ENCODE measurements at places on chromosomes 12 and 14.

- DNase-seq, result no peak
Measured at GRCh38 chr12:127903146-127903545, 363.8 kb upstream of the TMEM132C start.

DNA sequence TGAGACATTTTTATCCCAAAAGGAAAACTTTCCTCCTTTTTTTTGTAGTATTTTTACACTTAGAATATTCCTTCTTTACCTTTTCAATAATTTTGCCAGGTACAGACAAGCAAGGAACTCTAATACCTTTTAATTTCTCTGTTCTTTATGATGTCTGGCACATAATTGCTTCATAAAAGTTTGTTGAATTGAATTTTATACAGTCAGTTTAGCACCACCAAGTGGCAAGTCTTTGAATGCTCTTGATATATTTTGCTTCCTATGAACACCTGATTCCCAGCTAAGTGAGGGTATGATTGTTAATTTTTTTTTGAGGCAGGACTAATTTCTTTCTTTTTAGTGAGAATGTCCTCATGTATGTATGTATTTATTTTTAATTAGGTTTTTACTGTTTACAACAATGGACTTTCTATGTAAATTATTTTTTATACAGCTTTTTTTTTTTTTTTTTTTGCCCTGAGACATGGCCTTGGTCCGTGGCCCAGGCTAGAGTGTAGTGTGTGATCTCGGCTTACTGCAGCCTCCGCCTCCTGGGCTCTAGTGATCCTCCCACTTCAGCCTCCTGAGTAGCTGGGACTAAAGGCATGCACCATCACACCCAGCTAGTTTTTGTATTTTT, 6.9 kb downstream of the TBC1D15 start:
- DNase-seq, result no peak

DNA sequence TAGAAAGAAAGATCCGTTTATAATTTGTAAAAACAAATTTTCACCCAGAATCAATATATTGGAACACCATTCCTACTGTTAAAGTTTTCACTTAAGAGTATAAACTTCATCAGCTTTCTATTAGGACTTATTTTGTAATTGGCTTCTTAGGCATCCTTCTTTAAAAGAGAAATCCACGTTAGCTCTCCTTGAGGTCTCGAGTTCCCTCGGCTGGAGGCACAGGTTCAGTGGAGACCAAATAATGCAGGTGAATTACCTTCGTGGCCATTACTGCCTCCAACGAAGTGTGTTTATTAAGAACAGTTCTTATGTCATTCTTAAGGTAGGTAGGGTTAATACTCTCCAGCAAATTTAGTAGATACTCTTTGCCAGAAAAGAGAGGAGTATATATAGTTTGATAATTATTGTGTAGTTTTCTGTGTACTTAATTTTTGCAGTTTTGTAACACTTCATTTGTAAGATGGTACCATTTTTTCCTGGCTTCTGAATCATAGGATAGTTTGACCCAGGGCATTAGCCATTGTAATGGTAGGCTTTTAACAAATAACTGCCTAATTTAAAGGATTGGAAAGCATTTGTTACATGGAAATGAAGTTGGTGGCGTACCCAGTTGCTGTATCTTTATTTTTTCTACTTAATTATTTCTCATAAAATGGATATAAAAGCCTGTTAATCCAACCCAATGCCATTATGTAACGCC, 2.2 kb downstream of the CALM1 start:
- no peak for DNase-seq

- DNase-seq, result no peak
Measured at GRCh38 chr14:53915364-53916014, 41.1 kb downstream of the BMP4 start.

- no peak for DNase-seq
Measured at GRCh38 chr14:58547649-58548048, 90.1 kb upstream of the DACT1 start.

DNA sequence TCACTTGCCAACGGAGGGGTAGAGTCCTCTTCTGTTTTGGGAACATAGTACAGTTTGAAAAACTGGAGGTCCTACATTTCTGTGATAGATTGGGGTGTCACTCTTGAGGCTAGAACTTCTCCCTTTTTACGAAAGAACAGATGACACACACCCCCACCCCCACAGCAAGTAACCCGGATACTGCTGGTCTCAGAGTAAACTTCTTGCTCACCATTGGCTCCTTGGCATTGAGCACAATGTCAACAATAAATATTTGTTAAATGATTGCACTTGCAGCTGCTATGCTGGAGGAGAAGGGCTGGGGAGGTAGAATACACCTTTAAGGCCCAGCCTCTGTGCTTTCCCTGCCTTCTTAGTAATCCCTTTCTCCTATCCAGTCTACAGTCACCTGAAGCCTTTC, 149.8 kb downstream of the TGFB3 start:
- no peak for DNase-seq

DNA sequence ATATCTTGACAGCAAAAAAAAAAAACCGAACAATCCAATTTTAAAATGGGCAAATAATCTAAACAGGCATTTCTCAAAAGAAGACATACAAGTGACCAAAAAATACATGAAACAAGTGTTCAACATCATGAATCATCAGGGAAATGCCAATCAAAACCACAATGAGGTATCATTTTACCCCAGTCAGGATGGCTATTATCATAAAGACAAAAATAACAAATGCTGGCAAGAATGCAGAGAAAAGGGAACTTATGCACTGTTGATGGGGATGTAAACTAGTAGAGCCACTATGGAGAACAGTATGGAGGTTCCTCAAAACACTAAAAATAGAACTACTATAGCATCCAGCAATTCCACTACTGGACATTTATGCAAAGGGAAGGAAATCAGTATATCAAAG, 448.2 kb downstream of the RGS6 start:
- no peak for DNase-seq

DNA sequence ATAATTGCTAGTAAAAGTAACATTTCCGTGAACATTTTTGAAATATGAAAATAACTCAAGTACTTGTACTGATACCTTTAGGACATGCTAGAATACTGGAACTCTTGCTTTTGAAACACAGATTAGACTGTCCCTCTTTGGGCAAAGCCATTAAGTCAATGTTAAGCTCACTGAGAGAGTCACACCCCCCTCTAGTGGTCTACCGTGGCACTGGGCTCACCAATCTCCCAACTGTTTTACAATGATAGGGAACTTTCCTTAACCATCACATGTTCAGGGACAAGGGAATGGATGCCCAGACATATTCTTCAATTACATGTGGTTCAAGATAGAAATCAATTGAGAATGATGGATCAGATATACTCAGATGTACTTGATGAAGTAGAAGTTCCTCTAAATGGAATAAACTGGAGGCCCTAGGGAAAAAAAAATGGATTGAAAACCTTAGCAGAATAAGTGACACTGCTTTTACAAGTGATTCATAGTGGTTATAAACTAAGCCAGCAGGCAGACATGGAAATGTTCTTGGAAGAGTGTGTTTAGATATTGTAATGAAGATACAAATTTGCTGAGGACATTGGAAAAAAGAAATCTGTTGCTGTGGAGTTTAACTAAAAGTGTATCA, 17.8 kb downstream of the NANOG start:
- peak; percentile 38 for DNase-seq

- DNase-seq, result no peak
Measured at GRCh38 chr12:53983568-53983949, 1.4 kb upstream of the HOXC10 start.

- no peak for DNase-seq
Measured at GRCh38 chr12:33988913-33989312, 33.4 kb upstream of the ALG10 start.

- DNase-seq, result no peak
Measured at GRCh38 chr12:47035484-47035883, 43.9 kb upstream of the PCED1B start.

DNA sequence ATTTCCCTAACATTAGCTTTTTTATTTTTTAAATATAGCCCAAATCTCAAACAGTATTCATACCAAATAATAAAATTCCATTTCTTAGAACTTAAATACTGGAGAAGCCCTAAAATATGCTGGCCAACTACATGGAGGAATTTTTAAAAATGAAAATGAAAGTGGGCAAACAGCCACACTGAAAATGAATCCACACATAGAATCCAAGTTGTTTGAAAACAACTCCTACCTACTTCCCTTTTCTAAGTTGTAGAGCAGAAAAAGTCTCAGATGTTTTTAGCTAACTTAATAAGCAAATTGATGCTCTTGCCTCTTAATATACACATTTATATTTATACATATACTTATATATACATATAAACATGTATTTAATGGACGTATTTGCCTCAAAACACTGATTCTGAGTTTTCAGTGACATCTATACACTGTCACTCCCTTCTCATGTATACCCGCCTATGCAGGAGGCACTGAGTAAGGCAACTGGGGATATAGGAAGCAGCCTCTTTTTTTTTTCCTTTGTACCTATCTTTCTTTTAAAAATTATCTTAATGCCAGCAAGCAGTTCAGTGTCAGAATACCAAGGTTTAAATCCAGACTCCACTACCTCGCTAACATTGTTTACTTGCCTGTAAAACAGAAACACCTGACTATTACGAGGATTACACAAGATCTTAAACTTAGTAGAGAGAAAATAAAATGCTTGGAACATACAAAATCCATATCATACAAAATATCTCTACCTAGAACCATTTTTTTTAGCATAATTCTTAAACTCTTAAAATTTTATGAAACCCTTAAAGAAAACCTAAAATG, 13.3 kb downstream of the DICER1 start:
- no peak for DNase-seq

GRCh38 chr12:98719515-98720504, 74.7 kb downstream of the APAF1 start:
- DNase-seq, result no peak

Data from effector CD4-positive, alpha-beta T cell (primary cell).